ENCODE measurements at places on chromosomes 13 and 19.
A peak's percentile ranks its signal among the peaks of the same experiment; 100 is the strongest.

DNA sequence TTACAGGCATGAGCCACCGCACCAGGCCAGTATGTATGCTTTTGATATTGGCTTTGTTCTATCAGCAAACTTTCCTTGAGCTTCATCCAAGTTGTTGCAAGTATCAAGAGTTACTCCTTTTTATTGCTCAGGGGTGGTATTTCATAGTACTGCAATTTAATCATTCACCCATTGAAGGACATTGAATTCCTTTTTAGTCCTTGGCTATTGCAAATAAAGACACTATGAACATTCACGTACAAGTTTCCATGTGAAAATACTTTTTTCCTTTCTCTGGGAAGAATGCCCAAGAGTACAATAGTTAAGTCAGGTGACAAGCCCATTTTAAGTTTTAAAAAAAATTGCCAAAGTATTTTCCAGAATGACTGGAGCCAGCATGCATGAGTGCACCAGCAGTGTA, 20.4 kb downstream of the CEACAM3 start:
- no peak for DNase-seq

DNA sequence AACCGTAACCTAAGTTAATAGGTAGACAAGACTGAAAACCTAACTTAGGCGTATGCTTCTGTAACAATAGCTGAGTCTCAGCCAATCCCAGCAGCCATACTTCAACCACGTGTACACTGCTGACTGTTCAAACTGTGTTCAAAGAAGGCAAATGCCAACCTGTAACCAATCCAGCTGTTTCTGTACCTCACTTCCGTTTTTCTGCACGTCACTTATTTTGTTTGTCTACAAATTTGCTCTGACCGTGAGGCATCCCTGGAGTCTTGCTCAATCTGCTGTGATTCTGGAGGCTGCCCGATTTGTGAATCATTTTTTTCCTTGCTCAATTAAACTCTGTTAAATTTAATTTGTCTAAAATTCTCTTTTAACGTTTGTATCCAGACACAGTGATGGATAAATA, 59.2 kb downstream of the EDNRB start:
- DNase-seq, result no peak

GRCh38 chr13:64274481-64275217, 2859.0 kb upstream of the PCDH20 start:
- DNase-seq, result no peak

- DNase-seq, result no peak
Observed at GRCh38 chr13:41327994-41328790, 17.1 kb downstream of the NAA16 start.

DNA sequence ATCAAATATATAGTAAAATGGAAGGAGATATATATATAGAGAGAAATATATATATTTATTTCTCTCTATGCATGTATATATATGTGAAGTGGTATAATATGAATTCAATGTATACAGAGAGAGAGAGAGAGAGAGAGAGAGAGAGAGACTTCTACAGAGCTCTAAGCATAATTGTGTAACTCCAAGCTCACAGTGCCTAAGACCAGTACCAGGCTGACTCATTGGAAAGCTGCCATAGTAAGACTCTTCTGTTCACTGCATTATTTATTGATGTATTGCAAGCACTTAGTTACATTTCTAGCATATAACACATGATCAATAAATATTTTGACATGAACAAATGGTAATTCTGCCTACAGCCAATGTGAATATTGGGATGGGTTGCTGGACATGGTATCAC, 1734.7 kb downstream of the SLITRK1 start:
- no peak for DNase-seq

DNA sequence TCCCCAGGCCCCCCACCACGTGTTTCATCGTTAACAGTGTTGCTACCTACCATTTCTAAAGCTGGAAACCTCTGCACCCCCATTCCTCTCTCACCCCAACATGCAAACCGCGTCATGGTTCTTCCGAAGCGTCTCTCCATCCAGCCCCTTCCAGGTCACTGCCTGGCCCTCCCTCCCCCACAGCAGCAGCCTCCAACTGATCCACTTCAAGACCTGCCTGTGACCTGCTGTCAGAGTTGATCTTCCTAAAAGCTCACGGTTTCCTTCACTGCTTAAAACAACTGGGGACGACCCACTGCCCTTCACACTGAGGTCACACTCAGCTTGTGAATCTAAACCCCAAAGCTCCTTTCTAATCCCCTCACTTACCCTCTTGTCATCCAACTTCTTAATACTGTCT, 47.7 kb downstream of the STK24 start:
- no peak for DNase-seq

GRCh38 chr13:36297366-36298338, at the start of gene CCDC169:
Gene CCDC169, minus strand, starts transcription at chr13:36297814. Its CDS starts 95 bp downstream, at chr13:36297719.
- DNase-seq, result peak; percentile 41

- no peak for DNase-seq
Observed at GRCh38 chr13:98068521-98068920, 74.4 kb upstream of the FARP1 start.

- no peak for DNase-seq
Observed at GRCh38 chr13:44188257-44188656, 185.4 kb upstream of the SERP2 start.

GRCh38 chr13:109700176-109700575, 86.2 kb downstream of the IRS2 start:
- DNase-seq, result no peak

- no peak for DNase-seq
Observed at GRCh38 chr13:98842070-98842469, 89.6 kb upstream of the SLC15A1 start.

DNA sequence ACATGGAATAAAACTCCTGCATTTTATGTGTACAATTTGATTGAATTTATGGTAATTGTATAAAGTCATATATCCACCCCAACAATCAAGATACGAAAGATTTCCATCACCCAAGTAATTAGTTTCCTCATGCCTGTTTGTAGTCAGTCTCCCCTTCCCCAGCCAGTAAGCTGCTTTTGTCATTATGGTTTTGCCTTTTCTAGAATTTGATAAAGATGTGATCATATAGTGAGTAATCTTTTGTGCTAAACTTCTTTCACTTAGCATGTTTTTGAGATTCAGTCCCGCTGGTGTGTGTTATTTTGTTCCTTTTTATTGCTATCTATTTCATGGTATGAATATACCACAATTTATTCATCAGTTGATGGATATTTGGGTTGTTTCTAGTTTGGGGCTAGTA, 16.0 kb downstream of the ITM2B start:
- no peak for DNase-seq

- no peak for DNase-seq
Observed at GRCh38 chr13:106212386-106213010, 323.0 kb downstream of the EFNB2 start.

DNA sequence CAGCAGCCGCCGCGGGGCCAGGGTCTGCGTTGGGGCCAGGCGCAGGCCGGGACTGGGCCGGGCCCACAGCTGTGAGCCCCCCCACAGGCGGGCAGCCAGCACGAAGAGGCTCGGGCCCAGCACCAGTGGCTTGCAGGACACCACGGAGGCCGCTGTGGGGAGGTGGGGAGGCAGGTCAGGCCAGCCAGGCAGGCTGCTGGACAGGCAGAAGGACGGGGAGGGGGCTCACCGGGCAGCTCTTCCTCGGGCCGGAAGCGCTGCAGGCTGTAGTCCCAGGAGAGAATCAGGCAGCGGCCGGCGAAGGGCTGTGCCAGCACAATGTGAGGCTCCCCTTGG, 8.3 kb downstream of the LGI4 start:
- DNase-seq, result no peak

- no peak for DNase-seq
Observed at GRCh38 chr19:18852648-18853047, 20.9 kb downstream of the UPF1 start.

DNA sequence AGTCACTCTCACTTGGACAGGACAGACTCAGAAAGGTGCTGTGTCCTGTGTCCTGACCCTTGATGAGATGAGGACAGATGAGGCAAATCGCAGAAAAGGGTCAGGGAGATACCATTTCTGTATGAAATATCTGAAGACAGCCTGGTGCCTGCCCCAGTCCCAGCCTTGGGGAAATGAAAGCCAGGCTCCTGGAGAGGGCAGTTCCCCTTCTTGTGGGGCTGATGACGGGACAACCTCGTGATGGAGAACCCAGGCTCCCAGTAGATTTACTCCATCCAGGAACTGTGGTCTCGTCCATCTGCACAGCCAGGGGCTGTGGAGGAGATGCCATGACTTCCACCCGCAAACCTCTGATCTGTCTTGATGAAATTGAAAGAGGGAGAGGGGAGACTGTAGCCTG, 13.8 kb downstream of the LILRB1 start:
- DNase-seq, result no peak

- DNase-seq, result no peak
Observed at GRCh38 chr19:6556480-6557195, 25.8 kb downstream of the TNFSF9 start.

DNA sequence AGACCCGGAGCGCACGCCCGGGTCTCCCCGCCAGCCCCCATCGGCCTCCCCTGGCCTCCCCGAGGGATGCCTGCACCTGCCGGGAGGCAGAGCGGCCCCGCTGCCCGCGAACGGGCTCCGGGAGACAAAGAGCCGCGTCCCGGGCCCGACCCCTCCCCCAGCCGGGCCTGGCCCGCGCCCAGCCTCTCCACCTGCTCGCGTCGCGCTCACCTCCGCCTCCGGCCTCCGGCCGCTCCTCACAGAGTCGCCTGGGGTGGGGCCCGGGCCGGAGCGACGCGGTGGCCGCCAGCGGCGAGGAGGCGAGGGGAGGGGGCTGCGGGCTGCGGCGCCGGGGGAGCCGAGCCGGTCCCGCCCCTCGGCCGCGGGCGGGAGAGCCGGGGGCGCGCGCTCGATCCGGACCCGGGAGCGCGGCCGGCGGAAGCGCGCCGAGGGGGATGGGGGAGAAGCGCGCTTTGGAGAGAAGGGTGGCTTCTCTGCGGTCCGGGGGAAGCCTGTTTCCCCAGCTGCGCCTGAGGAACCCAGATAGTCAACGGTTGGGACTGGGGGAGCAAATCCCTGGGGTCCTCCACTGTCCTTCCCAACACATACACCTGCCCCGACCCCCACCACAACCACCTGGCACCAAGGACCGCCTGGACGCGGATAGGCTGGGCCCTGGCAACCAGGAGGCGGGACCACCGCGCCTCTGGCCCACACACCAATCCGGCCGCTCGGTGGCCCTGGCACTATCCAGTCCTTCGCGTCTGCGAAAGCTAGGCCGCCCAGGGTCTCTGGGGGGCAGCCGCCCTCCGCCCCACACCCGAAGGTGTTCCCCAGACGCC, at the start of gene PRR36:
Gene PRR36, minus strand, starts transcription at position 315 of the 821 bp plus-strand sequence. CDS start 701 bp downstream, outside the sequence.
- no peak for DNase-seq

DNA sequence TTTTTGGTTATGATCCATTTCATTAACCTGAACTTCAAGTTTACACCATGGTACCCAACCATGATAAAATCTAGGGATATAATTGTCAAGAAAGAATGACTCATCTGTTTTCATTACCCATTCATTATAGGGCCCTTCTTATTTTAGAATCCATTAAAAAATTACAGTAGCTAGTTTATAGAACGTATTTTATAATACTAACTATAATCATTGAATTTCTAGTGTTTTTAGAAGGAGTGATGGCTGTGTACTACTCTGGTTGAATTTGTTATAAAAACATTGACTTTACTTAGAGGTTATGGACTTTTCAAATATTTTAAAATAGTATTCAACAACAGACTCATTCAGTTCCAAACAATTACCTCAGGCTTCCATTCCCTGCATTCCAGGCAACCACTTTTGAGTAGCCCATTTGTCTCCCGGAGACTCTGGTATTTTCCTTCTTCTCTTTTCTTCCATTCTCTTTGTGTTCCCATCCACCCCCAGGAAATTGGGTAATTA, 71.9 kb upstream of the KLF12 start:
- no peak for DNase-seq

- DNase-seq, result no peak
Observed at GRCh38 chr13:31350560-31350959, 150.8 kb downstream of the B3GLCT start.

DNA sequence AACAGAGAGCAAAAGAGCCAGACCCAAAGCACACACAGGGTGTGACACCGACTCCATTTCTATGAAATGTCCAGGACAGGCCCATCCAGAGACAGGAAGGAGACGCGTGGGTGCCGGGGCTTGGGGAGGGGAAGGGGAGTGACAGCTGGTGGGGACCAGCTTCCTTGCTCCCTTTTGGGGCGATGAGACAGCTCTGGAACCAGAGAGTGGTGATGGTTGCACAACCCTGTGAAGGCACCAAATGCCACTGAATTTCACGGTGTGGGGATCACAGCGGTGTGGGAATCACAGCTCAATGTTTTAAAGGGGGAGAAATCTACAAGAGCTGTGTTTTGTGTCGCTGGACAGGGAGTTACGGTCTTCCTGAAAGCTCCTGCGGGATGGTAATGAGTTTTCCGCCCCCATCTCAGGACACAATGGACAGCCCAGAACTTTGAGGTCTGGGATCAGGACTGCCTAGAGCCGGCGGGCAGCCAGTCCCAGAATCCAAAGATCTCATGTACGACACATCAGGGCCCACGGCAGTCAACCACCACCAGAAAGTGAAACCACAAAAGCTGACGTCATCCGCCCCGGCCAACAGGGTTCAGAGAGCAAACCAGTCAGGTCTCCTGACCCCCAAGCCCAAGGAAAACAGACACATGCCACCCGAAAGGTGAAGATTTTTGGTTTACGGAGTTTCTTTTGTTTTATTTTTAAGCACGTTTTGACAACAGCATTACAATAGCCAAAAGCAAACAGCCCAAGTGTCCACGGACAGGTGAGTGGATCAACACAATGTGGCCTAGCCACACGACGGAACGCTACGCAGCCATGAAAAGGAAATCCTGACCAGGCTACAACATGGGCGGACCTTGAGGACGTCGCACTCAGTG, 7.3 kb downstream of the SGTA start:
- DNase-seq, result peak; percentile 60

- DNase-seq, result no peak
Observed at GRCh38 chr19:5103812-5104410, 135.0 kb downstream of the KDM4B start.

- DNase-seq, result no peak
Observed at GRCh38 chr19:2584002-2584401, 108.1 kb downstream of the GADD45B start.

GRCh38 chr13:26219726-26220125, 2.4 kb downstream of the RNF6 start:
- DNase-seq, result no peak

- no peak for DNase-seq
Observed at GRCh38 chr13:27353708-27354107, 70.7 kb upstream of the GTF3A start.

DNA sequence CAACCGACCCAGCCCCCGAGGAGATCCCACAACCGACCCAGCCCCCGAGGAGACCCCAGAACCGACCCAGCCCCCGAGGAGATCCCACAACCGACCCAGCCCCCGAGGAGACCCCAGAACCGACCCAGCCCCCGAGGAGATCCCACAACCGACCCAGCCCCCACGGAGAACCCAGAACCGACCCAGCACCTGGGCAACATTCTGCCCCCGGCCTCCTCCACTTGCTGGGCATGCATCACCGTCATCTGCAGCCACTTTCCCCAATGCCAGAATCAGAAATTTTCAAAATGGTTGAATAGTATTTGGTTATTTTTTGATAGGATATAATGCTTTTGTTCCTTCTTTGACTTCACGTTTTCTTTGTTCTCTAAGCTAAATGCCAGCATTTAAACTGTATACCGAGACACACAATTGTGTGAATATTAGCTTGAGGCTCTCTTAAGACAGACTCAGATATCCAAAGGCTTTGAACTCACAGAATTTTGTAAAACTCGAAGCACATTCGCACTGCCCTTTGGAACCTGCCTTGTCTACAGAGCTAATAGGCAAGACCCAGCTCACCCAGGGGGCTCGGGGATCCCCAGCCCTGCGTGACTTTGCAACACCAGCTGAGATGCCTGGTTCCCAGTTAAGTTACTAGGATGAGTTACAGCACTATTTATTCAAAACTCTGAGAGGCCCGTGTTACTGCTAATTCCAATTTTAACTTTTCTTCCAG, 15.5 kb upstream of the RASA3 start:
- DNase-seq, result no peak

GRCh38 chr19:49488046-49488862, 846 bp downstream of the RPL13A start:
- peak; percentile 40 for DNase-seq

Measured in stimulated activated CD4-positive, alpha-beta T cell treated with anti-CD3 and anti-CD28 coated beads, Interleukin-1b, Interleukin-23, amount 100 ng/mL, for 4 hours (primary cell).